ENCODE measurements at places on chromosomes 6 and 20.

- DNase-seq = no peak
These were observed 20.8 kb upstream of the PAX1 start for GRCh38 chr20:21684671-21685070.

DNA sequence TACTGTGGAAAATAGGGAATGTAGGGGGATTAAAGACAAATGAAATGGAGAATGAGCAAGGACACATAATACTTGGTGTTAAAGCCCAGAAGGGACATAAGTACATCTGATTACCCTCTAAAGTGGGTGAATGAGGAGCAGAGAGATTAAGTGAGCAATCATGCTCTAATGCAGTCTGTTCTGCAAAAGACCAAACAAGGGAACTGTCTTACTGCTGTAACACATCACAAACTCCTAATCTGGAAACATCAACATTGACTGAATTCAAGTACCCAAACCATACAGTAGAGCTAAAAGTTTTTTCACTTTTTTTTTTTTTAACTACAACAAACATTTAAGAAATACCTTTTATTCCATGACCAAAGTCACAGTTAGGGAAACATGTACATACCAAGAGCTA is 19.3 kb upstream of the SLC17A4 start:
- no peak for DNase-seq

- no peak for DNase-seq
These were observed 59.4 kb upstream of the NKX2-2 start for GRCh38 chr20:21573259-21573658.

DNA sequence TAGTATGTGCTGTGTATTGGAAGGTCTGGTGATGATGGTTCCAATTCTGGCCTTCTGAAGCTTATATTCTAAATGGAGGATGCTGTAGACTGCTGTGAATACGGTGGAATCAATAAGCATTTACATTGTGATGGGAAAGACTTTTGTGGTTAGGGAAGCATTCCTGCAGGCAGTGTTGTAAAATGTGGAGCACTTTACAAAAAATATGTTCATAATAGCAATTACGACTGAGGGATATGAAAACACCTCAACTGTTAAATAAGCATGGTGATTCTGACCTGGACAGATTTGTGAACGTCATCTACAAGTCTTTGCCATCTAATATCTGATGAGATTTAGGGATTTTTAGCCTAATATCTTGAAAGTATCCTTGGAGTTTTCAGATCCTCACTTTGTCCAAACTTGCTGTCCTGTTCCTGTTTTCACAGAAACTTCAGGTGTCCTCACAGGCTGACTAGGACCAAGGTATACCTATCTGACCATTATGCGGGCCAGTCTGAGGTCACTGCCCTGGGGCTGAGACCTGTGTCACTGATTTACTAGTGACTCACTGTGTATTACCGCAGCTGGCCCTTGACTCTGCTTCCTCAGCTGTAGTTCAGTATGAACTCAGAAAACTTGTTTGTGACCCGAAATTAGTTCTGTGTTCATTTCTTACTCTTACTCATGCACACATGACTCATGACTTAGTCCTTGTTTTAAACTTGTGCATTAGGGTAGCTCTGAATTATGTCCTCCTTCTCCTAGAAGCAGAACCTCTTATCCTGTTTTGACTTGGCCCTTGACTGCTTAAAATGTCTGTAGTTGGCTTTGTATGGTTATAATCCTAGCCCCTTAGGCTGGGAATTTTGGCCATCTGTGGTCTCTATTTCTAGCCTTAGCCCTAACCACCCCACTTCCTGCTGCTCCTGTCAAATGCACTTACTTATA is 343.0 kb downstream of the CDKAL1 start:
- DNase-seq = peak; percentile 64

GRCh38 chr6:105357165-105357564 is 45.7 kb downstream of the PREP start:
- DNase-seq = no peak

- DNase-seq = no peak
These were observed 659 bp downstream of the CEP85L start for GRCh38 chr6:118650582-118651281.

- DNase-seq = peak; percentile 65
These were observed 719 bp upstream of the EDN1 start for GRCh38 chr6:12289365-12289919.

GRCh38 chr20:23867152-23867776 is 12.3 kb downstream of the CST5 start:
- no peak for DNase-seq

- no peak for DNase-seq
These were observed 176.1 kb downstream of the SMOC2 start for GRCh38 chr6:168616816-168617765.

DNA sequence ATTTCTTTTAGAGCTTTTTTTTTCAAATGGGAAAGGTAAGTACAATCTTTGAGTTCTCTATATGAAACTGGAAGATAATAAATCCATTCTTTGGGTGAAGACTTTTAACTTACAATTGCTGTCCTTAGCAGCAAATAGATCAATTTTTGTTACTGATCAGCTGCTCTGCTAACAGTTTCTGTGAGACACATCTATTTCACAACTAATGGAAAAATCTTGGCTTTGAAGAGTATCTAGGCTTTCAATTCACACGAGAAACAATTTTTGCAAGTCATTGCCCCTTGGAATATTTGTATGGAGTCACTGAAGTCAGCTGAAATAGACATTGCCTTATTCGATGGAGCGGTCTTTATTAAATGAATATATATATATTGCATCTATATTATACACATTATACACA is 20.5 kb upstream of the ARG1 start:
- DNase-seq = no peak

- no peak for DNase-seq
These were observed 563.5 kb upstream of the AGPAT4 start for GRCh38 chr6:161837449-161837735.

DNA sequence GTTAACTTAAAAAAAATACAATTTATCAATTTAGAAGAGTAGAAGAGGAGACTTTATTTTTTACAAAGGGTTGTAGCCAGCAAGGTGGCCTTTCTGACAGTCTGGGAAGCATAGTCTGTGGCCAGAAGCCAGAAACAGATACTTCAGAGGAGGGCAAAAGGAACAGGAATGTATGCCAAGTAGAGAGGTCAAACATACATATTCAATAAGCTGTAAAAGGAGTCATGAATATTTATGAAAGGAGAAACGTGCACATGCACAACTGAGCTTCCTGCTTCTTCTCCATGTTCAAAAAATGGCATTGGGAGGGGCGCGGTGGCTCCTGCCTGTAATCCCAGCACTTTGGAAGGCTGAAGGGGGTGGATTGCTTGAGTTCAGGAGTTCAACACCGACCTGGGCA is 43.9 kb upstream of the FAM184A start:
- no peak for DNase-seq

DNA sequence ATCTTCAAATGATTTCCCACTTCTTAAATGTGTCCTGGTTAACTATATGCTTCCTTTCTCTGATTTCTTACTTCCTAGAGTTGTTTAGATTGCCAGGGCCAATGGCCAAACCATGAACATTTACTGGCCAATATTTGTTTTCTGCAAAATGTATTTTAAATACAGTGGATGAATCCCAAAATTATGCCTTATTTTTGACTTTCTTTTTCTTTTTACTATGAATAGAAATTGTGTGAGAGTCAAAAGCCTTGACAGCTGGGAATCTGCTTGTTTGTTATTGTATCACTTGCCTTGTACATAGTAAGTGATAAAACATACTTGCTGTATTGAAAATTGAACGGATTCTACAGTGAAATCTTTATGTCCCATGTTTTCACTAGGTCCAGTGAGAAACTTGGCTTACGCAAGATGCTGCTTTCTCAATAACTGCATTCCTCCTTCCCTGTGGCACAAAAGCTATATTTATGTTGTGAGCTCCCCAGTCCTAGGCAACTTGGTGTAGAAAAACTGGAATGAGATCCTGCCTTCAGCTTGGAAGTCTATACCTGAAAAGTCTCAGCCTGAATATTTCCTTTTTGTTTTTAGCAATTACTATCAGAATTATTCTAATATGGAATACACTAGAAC is 295.2 kb downstream of the EPHA7 start:
- no peak for DNase-seq

- DNase-seq = no peak
These were observed 277.0 kb downstream of the PREX1 start for GRCh38 chr20:48550814-48551213.

DNA sequence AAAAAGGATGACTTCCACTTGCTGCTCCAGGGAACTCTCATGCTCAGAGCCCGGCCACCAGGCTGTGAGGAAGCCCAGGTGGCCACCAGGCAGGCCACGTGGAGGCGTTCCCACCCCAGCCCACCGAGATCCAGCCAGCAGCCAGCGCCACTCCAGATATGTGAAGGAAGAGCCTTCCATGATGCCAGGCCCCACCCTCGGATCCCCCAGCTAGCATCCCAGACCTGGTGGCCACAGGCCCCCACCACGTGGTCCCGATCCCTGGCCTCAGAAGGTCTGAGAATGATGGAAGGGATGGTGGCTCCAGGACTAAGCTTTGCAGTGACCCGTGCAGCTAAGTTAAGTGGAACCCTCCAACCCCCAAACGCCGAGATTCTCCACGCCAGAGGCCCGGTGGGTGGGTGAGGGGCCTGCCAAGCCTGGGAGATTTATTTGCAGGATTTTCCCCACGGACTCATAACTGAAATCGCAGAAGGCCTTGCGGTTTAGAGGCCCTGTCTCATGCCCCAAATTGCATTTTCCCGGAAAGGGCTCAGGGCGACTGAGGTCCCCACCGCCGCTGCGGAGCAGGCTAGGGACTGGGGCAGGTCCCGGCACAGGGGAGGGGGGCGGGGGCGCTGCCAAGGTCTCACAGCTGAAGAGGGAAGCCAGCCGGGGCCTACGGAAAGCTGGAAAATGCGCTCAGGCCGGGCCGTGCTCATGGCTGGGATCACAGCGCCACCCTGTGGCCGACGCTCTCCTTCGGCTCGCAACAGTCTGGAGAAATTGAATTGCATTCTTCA is 31.1 kb upstream of the CST7 start:
- DNase-seq = peak; percentile 86

DNA sequence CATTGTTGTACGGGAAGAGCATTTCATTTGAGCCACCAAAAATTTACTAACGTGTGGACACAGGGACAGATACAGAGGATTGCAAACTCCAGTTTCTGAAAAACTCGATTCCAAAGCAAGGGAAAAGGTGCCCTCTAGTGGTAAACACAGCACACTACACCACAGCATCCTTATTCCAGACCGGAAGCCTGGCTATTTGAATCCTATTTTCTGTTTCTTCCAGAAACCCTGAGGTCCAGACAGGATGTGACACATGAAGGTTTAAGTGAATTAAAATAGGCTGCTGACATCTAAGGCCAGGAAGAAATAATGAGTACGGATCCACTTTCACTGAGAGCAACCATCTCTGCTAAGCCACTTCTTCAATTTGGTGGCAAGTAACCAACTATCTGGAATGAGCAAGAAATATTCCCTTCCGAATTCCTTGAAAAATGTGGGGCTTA is 31.8 kb upstream of the GMPR start:
- DNase-seq = peak; percentile 85

GRCh38 chr6:45427726-45428125 is 50.0 kb upstream of the SUPT3H start:
- no peak for DNase-seq

DNA sequence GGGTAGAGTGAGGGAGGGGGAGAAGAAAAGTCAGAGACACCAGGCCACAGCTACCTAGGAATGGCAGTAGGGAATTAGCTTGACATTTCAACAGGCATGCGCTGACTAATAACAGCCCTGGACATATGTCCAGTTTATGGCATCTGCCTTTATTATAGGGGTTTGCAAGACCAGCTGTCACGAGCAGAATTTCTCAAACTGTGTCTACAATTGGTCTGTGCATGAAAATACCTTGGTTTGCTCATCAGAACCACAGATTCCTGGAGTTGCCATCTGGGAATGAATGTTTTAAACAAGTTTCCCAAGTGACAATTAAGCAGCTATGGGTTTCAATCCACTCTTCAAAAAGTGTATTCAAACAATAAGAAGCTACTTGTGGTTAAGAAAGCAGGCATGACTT is 110.3 kb upstream of the ENPP5 start:
- no peak for DNase-seq

DNA sequence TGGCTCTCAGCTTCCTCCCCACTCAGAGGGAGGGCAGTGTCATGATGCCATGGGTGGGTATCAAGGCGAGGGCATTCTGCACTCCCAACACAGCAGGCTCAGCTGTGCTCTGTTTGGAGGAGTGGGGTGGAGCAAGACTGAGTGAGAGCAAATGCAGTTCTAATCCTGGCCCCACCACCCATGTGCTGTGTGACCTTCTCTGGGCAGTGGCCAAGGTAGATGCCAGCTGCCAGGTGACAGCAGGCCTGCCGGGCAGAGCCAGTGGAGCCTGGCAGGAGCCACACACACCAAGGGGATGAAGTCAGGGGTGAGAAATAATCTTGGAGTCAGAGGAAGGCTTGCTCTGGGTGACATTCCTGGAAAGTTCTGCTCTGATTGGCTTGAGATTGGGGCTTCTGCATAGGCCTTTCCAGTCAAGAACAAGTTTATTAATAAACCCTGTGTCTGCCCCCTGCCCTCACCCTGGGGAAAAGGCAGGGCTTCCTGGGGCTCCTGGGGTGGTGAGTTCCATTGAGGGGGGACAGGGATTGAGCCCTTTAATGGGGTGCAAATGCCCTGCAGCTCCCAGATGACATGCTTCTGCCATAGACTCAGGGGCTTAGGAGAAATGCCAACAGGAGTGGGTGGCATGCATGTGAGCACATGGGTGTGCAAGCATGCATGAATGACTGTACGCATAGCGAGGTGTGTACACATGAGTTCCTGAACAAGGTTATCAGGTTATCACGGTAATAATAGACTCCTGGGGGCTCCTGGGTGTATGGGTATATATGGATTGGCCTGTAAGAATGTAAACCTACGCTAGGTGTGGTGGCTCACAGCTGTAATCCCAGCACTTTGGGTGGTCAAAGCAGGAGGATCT is 134.2 kb downstream of the MRPL14 start:
- no peak for DNase-seq

- no peak for DNase-seq
These were observed 359.9 kb upstream of the EPHA7 start for GRCh38 chr6:93779086-93779841.

DNA sequence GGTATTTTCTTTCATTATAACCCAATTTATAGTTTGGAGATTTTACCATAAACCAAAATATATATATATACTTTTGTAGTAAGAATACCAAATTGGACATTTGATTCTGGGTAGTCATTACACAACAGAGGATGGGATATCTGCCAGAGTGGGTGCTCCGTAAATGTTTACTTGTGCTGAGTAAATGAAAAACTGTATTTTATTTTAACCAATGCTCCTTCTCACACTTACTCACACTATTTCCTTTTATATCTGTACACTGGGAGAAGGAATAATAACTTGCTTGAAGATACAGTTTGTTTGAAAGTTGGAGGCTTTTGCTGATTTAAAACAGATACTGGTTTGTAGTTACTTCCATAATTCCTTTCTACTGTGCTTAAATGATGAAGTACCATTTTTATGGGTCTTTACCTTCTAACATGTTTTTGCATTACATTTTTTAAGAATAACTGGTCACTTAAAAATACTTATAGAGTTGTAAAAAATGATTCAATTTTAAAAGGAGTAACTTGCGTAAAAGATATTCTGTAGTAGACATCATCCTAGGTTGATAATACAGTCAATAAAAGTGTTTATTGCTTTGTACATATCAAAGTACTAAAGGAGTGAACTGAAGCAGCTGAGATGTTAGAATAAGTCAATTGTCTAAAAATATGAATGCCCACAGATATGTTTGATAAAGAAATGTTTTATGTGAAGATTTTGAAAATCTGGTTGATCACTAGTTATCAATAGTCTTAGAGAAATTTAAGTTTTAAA is 411.7 kb downstream of the UTRN start:
- no peak for DNase-seq

- no peak for DNase-seq
These were observed 5.0 kb downstream of the MARCKS start for GRCh38 chr6:113862112-113862511.

- no peak for DNase-seq
These were observed 538.5 kb downstream of the CD83 start for GRCh38 chr6:14656078-14656521.

GRCh38 chr6:142551274-142551811 is 249.5 kb downstream of the ADGRG6 start:
- no peak for DNase-seq

Data from COLO829 (cell line).